Stomach (tissue), 19 donors: ENCODE measurements at places on chromosomes 4 and X. TPM values are rescaled to one million over a fixed set of nuclear protein-coding genes. Genes with fewer than 3 reads are reported as not detected.

RS1 gene
- not detected for total RNA-seq

DNA sequence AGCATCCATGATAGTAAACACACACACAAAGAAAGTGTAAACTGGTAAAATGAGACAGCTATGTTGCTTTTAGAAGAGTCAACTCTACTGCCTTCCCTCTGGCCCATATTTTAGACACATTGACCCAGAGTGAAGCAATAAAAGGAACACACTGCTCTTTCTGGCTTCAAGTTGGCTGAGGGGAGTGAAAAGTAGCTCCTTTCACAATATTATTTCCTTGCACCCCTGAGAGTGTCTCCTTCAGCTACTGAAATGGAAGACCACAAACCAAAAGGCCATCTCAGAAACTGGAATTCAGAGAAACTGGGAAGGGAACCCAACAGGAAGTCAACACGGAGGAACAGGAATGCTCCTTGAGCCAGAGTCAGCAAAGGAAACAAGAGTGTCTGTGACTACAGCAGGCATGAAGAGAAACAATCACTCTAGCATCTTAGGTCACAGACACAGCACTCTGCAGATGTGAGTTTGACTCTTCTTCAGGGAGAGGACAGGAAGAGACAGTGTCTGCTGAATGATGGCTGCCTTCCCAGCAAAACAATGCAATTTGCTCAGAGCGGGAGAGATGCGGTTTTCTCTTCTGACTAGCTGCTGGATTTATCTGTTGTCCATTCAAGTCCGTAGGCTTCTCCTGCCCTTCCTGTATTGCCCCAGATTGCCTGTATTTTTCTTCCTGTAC, 106.7 kb downstream of the SPATA18 start:
- no peak for DNase-seq

- no peak for DNase-seq
Observed at GRCh38 chr4:128840711-128841318, 31.3 kb downstream of the JADE1 start.

- no peak for DNase-seq
Observed at GRCh38 chr4:147717878-147718277, 14.0 kb upstream of the ARHGAP10 start.
